Stimulated activated CD4-positive, alpha-beta T cell treated with anti-CD3 and anti-CD28 coated beads, TNF-alpha, amount 100 ng/mL, for 1 hour (primary cell): ENCODE measurements at places on chromosomes 4 and X.

DNA sequence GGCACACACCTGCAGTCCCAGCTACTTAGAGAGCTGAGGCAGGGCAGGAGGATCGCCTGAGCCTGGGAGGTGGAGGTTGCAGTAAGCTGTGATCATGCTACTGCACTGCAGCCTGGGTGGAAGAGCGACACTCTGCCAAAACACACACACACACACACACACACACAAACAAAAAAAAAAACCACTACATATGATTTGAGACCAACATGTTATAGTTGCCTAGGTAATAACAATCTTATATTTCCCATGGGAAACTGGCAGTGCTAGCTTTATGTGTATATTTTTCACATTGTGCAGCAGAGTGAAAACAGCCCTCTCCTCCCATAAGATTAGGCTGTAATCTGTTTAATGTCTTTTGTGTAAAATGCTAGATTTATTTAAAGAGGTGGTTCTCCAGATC, 3.1 kb upstream of the FAM241A start:
- DNase-seq = no peak

DNA sequence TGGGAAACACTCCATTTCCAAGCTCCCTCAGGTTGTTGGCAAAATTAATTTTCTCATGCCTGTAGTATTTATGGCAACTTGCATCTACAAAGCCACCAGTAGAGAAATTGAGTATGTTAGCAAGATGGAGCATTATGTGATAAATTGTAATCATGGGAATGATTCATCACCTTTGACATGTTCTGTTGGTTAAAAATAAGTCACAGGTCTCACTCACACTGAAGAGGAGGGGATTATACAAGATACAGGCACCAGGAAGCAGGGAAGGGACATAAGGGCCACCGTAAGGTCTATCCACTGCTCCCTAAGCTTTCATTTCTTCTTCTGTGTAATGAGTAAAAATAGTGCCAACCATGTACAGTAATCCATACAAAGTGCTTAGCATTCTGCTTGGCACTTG, 313.0 kb downstream of the GBA3 start:
- DNase-seq = no peak

- DNase-seq = no peak
Observed at GRCh38 chr4:4831825-4832224, 27.6 kb upstream of the MSX1 start.

GRCh38 chr4:16125571-16126445, 42.0 kb upstream of the PROM1 start:
- no peak for DNase-seq

DNA sequence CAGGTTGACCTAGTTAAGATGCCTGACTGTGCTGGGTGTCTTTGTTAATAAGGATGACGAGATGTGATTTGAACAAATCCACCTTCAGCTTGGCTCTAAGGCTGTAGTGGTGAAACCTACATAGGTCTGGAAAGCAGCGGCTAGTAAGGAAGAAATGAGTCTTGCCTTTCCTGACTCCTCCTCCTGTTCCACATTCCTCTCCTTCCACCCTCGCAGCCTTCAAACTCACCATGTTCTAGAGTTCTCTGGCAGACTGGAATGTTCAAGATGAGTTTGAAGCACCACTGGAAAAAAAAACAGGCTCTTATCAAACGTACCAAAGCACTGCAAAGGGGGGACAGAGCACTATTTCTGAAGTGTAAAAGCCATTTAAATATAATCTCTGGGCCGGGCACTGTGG, 395.4 kb downstream of the BMPR1B start:
- DNase-seq = no peak

DNA sequence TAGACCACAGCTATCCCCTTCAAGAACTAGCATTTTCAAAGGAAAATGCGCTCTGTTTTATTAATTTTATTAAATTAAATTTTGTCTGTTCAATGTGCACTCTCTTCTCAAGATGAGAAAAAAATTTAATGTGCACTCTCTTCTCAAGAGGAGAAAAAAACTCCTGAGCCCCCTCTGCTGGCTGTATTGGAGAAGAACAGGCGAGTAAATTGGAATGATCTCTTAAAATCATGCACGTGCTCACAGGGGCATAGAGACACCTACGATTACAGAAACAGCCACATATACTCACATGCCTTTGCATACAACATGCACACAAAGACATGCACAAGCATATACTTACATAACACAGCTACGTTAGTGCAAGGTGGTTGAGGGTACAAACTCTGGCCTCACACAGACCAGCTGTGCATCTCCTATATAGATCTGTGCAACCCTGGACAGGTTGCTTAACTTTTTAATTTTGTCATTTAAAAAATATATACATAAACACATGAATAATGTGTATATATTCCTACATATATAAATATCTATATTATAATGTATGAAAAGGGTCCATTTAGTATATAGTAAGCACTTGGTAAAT, 176.2 kb upstream of the CXorf66 start:
- DNase-seq = no peak

GRCh38 chr4:89258506-89258905, 49.1 kb downstream of the GPRIN3 start:
- no peak for DNase-seq

DNA sequence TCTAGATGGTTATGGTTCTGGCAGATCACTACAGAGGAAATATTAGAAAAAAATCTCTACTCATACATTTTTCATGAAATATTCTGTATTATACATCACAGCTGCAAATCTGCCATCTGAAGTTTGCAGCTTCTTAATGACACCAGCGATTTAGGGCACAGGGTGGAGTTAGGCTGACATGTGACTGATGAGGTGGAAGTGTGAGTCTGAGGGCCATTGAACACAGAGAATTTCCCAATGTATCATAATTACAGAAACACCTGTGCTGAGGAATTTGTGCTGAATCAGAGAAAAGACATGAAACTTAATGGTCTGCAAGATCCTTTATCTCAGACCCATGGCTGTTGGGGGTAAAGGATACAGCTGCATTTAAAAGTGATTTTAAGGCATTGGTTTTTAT, 2025.6 kb upstream of the AGA start:
- DNase-seq = no peak

- DNase-seq = no peak
Observed at GRCh38 chr4:126269106-126269505, 954.4 kb downstream of the FAT4 start.

- DNase-seq = no peak
Observed at GRCh38 chrX:108304210-108304609, 134.0 kb downstream of the COL4A6 start.

DNA sequence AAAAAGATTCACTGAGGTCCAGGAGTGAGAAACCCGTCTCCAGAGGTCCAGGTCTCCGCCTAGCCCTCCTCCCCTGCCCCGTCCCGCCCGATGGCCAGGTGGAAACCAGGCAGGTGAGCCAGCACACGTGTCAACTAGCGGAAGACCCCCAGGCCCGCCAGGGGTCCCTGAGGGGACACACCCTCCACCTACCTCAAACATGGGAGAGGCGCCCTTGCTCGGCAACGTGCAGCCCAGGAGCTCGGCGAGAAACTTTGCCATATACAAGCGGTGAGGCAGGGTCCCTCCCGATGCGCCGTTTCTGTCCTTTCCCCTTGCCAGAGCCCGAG, 330.0 kb downstream of the HNRNPD start:
- DNase-seq = no peak

DNA sequence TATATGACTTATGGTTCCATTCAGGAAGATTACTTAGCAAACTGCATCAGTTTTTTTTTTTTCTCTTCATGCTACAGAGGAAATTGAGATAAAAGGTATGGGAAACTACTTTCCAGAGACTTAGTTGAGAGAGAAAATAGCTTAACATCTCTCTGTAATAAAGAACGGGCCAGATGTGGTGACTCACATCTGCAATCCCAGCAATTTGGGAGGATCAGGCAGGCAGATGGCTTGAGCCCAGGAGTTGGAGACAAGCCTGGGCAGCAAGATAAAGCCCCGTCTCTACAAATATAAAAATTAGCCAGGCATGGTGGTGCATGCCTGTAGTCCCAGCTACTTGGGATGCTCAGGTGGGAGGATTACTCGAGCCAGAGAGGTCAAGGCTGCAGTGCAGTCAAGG, 271.2 kb upstream of the TENM3 start:
- DNase-seq = no peak

DNA sequence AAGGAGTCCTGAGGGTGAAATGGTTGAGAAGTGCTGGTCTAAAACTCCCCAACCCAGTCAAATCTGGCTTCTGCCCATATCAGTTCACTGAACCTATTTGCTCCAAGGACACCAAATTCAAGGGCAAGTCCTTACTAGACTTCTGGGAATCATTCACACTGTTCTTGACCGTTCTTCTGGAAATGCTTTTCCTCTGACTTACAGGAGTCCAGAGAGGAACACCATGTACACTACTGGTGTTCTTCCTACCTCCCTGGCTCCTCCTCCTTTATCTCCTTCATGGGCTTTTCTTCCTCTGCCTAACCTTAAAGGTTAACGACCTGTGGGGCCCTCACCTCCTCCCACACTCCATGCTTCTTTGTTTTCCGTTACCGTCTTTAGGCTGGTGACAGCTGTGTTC, 281.3 kb downstream of the FRMPD4 start:
- no peak for DNase-seq

DNA sequence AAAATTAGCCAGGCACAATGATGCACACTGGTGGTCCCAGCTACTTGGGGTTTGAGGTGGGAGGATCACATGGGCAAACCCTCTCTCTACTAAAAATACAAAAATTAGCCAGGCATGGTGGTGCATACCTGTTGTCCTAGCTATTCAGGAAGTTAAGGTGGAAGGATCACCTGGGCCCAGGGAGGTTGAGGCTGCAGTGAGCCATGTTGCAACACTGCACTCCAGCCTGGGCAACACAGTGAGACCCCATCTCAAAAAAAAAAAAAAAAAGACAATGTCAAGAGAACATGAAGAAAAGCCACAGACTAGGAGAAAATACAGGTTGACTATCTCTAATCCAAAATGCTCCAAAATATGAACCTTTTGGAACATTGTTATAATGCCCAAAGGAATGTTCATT, 153.8 kb downstream of the NEK1 start:
- DNase-seq = no peak

- no peak for DNase-seq
Observed at GRCh38 chr4:183349673-183350072, 27.4 kb upstream of the CLDN24 start.

DNA sequence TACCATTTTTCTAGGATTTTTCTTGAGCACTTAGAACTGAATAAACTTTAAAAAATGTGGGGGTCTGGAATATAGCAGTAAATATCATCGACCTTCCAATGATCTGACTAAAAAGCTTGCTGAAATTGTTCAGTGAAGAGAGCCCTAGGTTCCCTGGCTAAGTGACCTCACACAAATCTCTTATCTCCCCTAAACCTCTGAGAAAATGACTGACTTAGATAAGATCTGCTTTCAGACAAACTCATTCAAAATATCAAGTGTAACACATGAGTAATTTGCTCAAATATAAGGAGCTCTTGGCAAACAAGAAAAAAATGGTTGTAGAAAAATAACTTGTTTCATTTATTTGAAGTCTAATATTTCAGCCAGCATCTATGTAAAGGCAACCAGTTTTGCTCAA, 441.7 kb upstream of the SLIT2 start:
- no peak for DNase-seq

- no peak for DNase-seq
Observed at GRCh38 chr4:132860976-132861375, 288.1 kb upstream of the PCDH10 start.

DNA sequence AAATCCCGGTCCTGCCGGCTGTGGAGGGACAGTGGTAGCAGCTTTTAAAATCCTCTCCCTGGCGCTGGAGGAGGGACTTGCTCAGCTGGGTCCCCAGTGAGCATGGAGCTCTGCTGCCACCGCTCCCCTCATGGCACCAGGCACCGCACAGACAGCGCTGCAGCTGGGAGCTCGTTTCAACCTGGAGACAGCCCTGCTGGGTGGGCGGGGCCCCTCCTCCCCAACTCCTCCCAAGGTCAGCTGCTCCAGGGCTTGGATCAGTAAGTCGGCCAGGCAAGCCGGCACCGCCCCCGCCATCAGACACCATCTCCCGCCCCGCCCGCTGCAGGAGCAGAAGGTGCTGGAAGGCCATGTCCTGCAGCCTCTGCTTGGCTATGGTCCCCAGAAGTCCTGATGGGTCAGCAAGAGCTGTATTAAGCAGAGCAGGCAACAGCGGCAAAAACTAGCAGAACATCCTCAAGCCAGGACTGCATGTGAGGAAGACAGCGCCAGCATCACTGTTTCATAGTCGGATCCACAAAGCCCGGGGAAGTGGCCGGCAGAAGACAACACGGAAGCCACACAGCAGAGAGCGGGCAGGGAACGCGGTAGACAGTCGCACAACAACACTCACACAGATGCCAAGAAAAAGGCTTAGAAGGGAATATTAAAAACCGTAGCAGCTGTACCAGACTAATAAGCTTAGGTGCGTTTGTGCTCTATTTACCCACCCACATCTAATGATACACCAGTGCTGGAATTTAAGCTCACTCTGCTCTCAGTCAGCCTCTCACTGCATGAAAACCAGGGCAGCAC, 16.2 kb downstream of the ZFYVE28 start:
- no peak for DNase-seq

- DNase-seq = no peak
Observed at GRCh38 chr4:67928546-67928945, 34.7 kb downstream of the TMPRSS11A start.

DNA sequence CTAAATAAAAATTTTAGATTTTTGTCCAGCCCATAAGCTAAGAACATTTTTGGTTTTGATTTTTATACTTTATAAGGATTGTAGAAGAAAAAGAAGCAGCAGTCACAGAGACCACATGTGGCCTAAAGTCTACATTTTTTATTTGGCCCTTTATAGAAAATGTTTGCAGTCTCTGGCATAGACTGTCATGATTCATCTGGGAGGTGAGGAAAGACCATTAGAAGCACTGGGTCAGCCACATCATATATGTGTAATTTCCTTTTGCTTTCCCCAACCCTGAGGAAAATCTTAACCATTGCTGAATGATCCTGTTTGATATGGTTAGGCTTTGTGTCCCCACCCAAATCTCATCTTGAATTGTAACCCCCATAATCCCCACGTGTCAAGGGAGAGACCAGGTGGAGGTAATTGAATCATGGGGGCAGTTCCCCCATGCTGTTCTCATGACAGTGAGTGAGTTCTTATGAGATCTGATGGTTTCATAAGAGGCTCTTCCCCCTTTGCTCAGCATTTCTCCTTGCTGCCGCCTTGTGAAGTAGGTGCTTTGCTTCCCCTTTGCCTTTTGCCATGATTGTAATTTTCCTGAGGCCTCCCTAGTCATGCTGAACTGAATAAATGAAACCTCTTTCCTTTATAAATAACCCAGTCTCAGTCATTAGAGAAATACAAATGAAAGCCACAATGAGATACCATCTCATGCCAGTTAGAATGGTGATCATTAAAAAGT, 12.1 kb upstream of the COPS4 start:
- DNase-seq = no peak
